ENCODE measurements at places on chromosomes 7 and 10.

DNA sequence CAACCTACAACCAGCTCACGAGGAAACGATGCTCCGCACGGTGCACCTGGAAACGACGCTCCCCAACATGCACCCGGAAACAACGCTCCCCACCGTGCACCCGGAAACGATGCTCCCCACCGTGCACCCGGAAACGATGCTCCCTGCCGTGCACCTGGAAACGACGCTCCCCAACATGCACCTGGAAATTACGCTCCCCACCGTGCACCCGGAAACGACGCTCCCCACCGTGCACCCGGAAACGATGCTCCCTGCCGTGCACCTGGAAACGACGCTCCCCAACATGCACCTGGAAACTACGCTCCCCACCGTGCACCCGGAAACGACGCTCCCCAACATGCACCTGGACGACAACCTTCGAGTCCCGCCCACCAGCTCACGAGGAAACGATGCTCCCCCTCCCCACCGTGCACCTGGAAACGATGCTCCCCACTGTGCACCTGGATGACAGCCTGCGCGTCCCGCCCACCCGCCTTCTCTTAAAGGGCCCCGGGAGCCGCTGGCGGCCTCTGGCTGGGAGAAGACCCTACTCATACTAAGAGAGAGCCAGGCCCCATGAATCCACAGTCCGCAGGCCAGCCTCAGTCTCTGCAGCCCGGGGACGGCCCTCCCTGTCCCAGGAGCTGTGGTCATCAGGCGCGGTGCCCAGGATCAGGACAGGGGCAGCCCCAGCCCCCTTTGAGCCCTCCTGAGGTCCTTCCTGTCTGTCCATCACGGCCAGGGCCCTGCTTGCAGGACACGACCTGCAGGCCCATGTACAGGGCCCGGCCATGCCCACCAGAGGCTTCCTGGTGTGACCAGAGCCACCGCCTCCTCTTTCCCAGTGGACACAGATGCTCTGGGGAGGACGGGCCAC is 98.3 kb downstream of the PDGFA start:
- no peak for DNase-seq

- peak; percentile 23 for DNase-seq
These were observed 88.3 kb downstream of the FAM107B start for GRCh38 chr10:14686356-14686755.

GRCh38 chr10:62005281-62005680 is 103.8 kb downstream of the ARID5B start:
- no peak for DNase-seq

GRCh38 chr7:87075671-87076404 is 16.4 kb upstream of the ELAPOR2 start:
- no peak for DNase-seq

GRCh38 chr7:106247841-106248240 is 36.9 kb downstream of the NAMPT start:
- DNase-seq, result no peak
